Ovary (tissue), 10 donors: ENCODE measurements at places on chromosomes 4 and X. TPM values are rescaled to one million over a fixed set of nuclear protein-coding genes. Genes with fewer than 3 reads are reported as not detected.

The SPIN2A gene
- 0.63 TPM for total RNA-seq

The GAGE12J gene
- not detected for total RNA-seq

The SSX1 gene
- not detected for total RNA-seq

The KDR gene
- total RNA-seq: 10.5 TPM

The ARAP2 gene
- 7.8 TPM for total RNA-seq

The XPNPEP2 gene
- total RNA-seq: 1.6 TPM

- H3K36me3 ChIP-seq: no peaks in the 10 kb centered on the region
- peaks cover 2% of the 10 kb centered on the region for H3K4me1 ChIP-seq
- H3K27me3 ChIP-seq: peaks cover 5% of the 10 kb centered on the region
- DNase-seq: no peak
- no peak overlapping the region for H3K27ac ChIP-seq
- H3K4me3 ChIP-seq: no peak overlapping the region
These were observed 5.7 kb downstream of the MSX1 start for GRCh38 chr4:4864940-4865704.

DNA sequence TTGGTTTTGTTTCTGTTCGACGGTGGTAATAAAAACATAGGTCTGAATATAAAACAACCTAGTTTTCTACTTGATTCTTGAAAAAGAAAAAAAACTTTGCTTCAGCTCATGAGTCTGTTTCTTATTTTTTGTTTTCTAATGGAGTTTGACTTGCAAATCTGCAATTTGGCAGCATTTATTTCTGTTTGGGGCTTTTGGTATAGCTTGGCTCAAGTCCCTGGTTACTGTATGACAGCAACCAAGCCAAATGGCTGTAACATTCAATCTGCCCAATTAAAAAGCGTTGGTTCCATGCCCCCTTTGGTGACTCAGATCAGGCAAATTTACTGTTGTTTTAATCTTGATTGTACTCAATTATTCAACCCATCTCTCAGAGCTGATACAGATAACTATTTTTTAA, 263.4 kb downstream of the GRIA3 start:
- no peaks in the 10 kb centered on the region for H3K36me3 ChIP-seq
- no peak for DNase-seq
- no peak overlapping the region for H3K27ac ChIP-seq
- H3K4me1 ChIP-seq: no peaks in the 10 kb centered on the region
- H3K4me3 ChIP-seq: no peak overlapping the region

DNA sequence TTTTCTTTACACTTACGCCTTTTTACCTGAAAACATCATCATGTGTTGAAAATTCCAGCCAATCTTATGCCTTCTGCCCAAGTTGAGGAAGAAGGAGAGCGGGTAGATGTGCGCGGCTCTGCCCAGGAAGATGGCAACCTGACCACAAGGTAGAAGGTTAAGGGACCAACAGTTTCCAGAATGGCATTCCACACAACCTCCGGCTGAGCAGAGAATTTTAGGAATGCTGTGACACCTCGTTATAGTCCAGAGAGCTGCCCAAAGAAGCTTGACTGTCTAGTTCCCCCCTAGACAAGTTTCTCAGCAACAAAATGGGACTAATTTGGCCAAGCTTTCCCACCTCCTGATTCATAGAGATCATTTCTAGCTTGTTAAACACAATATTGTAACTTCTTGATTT, 75.1 kb downstream of the CHST7 start:
- no peaks in the 10 kb centered on the region for H3K4me1 ChIP-seq
- H3K4me3 ChIP-seq: no peak overlapping the region
- no peaks in the 10 kb centered on the region for H3K36me3 ChIP-seq
- DNase-seq: no peak
- H3K27me3 ChIP-seq: no peaks in the 10 kb centered on the region
- no peak overlapping the region for H3K27ac ChIP-seq

- no peak for DNase-seq
- H3K4me3 ChIP-seq: no peak overlapping the region
- no peak overlapping the region for H3K27ac ChIP-seq
- no peaks in the 10 kb centered on the region for H3K4me1 ChIP-seq
- no peaks in the 10 kb centered on the region for H3K36me3 ChIP-seq
These were observed 150.1 kb downstream of the DHX15 start for GRCh38 chr4:24434241-24434640.

- H3K4me1 ChIP-seq: no peaks in the 10 kb centered on the region
- H3K27ac ChIP-seq: no peak overlapping the region
- no peak for DNase-seq
- no peak overlapping the region for H3K4me3 ChIP-seq
- H3K36me3 ChIP-seq: no peaks in the 10 kb centered on the region
These were observed 7.6 kb upstream of the DIPK2B start for GRCh38 chrX:45208121-45208856.

- no peak for DNase-seq
- no peaks in the 10 kb centered on the region for H3K27me3 ChIP-seq
- no peaks in the 10 kb centered on the region for H3K4me1 ChIP-seq
These were observed 22.7 kb downstream of the TENM3 start for GRCh38 chr4:182265881-182266280.
